ENCODE measurements at places on chromosomes 7 and 10.

- DNase-seq: no peak
Measured at GRCh38 chr7:81499262-81500116, 270.4 kb downstream of the HGF start.

DNA sequence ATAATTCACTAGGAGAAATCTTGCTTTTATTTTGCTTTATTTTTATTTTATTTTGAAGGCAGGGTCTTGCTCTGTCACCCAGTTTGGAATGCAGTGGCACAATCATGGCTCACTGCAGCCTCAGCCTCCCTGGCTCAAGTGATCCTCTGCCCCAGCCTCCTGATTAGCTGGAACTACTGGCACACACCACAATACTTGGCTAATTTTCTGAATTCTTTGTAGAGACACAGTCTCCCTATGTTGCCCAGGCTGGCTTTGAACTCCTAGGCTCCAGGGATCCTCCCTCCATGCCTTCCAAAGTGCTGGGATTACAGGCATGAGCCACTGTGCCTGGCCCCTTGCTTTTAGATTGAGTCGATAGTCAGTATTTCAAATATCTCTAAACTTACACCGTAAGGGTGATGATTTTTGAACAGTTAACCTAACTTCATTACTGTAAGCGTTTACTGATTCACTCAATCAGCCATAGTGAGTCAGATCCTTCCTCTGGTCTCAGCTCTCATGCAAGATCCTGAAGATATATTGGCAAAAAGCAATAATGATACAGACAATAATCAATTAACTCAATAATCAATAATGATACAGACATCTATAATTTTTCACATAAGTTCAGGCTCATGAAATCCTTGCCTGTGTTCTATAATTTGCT is 239.5 kb downstream of the KIAA1217 start:
- no peak for DNase-seq

- DNase-seq: no peak
Measured at GRCh38 chr7:22109761-22110160, 164.1 kb upstream of the CDCA7L start.

GRCh38 chr10:69344591-69345252 is 66.4 kb downstream of the HK1 start:
- no peak for DNase-seq

DNA sequence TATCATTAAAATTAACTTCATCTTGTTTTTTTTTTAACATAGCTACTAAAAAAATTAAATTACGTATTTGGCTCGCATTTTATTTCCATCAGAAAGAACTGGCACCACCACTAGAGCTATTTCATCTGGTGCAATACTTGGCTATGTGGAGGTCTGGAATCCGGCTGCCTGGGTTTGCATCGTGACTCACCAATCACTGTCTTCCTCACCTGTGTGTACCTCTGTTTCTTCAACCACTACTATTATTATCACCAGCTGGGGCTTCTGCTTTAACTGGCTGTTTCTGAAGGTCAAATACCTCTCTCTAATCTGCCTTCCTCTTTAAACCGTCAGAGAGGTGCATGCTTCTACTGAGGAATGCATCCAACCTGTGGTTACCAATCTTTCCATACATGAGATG is 6.5 kb downstream of the WDR91 start:
- no peak for DNase-seq

- DNase-seq: no peak
Measured at GRCh38 chr7:44050915-44051560, 6.5 kb downstream of the DBNL start.

DNA sequence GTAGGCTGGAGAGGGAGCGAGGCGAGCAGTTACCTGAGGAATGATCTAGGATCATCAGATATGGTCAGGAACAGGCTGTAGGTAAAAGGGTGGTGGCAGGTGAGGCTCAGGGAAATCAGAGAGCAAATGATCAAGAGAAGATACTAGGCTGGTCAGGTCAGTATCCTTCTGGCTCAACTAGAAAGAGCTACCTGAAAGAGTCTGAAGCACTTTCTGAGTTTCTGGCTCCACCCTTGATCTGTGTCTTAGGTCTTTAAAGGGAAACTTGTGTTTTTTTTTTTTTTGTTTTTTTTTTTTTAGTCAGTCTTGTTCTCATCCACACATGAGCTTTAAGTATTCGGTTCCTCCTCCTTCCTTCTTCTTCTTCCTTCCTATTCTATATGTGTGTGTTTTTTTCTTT is 10.5 kb downstream of the ADAM22 start:
- no peak for DNase-seq

DNA sequence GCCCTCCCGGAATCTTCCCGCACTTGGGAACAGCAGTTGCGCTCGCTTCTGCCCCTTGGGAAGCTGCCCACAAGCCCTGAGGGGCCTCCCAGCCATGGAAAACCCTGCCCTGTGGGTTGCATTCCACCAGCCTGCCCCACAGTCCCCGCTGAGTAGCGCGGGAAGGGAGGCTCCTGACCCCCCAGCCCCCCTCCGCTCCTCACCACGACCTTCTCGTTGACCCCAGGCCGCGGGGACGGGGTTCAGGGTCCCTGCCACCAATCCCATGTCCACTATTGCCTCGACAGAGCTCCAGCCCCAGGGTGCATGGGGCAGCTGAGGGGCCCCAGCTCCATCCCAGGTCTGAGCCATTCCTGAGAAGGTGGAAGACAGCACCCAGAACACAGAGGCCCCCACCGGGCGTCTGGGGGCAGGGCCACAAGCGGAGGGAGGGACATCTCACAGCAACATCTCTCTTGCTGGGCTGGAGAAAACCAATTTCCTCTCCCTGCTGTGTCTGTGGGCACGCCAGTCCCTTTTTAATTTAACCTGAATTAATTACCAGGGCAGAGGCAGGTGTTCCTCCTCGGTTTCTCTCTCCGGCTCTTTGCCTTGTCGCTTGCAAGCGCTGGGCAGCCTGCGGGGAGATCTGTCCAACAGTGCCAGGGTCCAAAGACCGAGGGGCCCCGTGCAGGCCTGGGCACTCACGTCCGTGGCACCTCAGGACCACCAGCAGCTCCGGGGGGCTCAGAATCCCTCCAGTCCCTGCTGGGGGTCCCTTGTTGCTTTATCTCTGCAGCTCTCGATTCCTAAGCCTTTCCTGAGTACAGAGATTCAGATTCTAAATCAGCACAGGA is 57.9 kb downstream of the FOXL3 start:
- no peak for DNase-seq

GRCh38 chr7:14765731-14766130 is 136.8 kb downstream of the DGKB start:
- DNase-seq: no peak

DNA sequence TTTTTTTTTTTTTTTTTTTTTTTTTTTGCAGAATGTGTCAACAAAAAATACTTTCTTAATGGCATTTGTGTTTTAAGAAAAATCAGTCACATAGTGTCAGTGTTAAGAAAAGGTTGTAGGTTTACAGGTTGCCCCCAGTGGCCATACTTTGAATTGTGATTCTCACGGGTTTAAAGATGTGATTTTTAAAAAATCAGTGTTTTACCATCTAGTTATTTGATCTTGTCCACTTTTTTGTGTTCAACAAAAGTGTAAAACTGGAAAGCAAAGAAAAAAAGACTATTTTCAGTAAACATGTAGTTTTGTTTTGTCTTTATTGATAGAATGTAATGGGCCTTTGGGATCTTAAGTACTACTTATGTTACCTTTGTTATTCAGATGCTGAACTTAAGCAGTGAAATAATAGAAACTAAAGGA is 25.7 kb downstream of the SUV39H2 start:
- no peak for DNase-seq

- no peak for DNase-seq
Measured at GRCh38 chr7:121574109-121574508, 178.0 kb upstream of the FAM3C start.

DNA sequence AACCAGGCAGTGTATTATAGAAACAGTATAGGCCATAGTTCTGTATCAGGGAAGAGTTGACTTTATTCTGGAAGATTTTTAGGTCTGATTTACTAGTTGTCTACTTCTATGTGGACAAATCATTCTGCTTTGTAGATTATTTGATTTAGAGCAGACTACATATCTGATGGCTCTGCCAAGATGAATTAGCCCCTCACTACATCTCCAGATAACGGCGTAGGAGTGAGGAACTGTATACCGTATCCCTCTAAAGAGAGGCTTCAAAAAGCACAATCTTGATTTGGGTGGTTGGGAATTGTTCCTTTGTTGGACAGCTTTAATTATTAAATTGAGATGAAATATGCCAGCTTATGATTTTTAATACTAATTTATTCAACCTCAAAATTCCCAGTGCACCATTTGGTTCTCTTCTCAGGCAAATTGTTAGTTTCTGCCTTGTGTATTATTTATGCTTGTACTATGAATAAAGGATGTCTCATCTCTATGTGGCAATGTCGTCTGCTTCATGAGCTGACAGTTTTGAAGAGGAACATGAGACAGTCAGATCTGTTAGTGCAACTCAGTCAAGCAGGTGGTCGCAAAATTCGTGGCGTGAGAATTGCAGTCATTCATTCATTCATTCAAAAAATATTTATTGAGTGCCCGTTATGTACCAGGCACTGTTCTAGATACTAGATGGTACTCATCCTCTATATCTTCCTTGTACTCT is 422.8 kb downstream of the EXOC4 start:
- DNase-seq: no peak

GRCh38 chr7:16636555-16637101 is 8.9 kb downstream of the ANKMY2 start:
- DNase-seq: no peak

GRCh38 chr10:54478601-54479000 is 322.4 kb downstream of the PCDH15 start:
- DNase-seq: no peak

- DNase-seq: no peak
Measured at GRCh38 chr10:90051474-90051873, 350.1 kb downstream of the KIF20B start.

DNA sequence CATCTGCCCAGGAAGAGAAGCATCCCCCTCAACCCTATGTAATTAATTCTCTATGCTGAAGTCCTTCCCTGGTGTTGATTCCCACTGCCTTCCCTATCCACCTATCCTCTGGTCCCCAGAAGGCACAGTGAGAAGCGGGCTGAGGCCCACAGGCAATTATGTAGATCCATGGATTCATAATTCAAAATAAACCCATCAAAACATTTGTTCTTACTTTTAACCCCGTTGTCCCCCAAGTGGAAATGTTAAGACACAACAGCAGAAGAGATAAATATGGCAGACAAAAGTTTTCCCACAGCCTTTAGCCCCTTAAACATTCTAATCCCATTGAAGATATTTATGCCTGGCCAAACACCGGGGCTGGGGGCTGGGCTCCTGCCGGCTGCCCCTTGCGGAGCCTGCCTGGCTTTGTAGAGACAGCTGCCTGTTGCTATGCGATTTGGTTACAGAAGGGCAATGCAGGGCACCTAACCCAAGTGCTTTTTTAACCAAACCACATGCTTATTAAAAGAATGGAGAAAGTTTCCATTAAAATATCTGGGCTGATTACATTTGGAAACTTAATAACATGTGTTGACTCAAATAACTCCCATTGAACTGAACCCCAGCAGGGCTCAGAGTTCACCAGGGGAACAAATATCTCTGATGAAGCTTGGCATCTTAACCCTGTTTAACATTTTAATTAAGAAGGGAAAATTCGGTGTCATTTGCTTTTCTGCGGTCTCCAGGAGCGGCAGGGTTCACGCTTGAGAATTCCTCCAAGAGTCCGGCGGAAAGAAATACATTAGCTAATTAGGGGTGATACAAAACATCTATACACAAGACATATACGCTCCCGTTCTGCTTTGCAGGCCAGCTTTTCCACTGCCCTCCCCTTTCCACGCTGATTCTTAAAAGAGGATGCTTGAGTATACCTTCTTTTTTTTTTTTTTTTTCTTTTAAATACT is 110.8 kb upstream of the FGFR2 start:
- no peak for DNase-seq

DNA sequence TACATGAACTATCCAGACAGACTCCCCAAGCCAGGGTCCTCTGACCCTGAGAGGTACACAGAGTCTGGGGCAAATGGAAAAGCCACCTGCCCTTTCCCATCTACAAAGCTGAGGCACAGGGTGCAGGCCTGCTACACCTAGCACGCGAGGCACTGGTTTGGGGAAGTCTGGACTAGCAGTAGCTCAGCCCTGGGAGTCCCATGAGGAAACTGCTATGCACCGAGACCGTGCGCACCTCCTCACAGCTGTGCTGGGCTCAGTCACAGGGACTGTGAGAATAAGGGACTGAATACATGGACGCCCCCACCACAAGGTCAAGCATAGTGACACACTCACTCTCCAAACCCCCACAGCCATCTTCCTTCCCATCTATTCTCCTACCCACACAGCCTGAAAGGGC is 8.2 kb downstream of the MAT1A start:
- DNase-seq: no peak

- no peak for DNase-seq
Measured at GRCh38 chr7:48130658-48131108, 40.6 kb upstream of the ABCA13 start.

DNA sequence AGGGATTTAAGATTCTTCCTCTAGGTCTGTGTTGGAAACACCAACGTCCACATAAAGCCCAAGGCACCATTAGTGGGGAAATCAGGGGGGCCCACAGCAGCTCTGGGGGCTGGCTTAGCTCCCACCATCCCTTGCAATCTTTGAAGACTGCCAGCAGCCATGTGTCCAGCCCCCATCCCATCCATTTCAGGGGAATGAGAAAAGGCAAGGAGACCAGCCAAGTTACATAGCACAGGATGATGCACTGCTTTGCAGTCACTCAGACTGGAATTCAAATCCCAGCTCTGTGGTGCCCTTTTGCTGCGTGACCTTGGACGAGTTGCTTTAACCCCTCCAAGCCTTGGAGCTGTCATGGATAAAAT is 108.9 kb upstream of the ZMIZ1 start:
- no peak for DNase-seq

DNA sequence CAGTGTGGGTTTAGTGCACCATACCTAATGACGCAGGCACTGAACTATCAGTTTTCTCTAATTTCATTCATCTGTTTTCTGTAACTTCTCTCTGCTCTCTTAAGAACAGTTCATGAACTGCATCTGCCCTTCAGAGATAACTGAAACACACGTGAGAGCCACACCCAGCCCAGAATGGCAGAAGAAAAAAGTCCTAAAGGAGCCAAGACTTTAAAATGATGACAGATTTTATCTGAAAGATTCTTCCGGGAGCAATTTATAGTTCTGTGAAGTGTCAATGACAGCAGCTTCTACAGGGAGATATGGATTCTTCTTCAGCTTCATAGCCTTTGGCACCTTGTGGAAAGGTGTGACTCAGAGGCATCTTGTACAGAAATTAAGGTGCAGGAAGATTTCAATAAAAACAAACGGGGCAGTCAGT is 211.5 kb upstream of the SLC26A5 start:
- DNase-seq: no peak

- no peak for DNase-seq
Measured at GRCh38 chr7:151709141-151710038, 167.5 kb downstream of the PRKAG2 start.

GRCh38 chr10:129459762-129460539 is 7.1 kb upstream of the MGMT start:
- DNase-seq: no peak

GRCh38 chr7:94436018-94436604 is 41.4 kb downstream of the COL1A2 start:
- DNase-seq: no peak

DNA sequence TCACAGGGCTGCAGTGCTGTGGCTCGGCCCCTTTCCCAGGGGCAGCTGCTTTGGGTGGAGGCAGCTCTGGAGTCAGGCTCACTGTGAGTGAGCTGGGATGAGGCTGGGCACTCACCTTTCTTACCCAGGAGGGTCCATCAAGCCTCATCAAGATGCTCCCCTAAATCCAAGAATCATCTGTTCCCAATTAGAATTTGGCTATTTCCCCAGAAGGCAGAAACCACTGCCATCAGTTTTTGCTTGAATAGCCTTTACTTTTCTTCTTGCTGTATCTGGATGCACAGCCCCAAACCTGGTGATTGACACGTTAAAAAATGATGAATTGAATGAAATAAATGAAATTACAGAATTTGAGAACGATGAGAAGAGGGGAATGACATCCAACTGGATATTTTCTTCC is 74.3 kb upstream of the LYZL1 start:
- DNase-seq: no peak
